ENCODE measurements at places on chromosomes 6 and 20.

DNA sequence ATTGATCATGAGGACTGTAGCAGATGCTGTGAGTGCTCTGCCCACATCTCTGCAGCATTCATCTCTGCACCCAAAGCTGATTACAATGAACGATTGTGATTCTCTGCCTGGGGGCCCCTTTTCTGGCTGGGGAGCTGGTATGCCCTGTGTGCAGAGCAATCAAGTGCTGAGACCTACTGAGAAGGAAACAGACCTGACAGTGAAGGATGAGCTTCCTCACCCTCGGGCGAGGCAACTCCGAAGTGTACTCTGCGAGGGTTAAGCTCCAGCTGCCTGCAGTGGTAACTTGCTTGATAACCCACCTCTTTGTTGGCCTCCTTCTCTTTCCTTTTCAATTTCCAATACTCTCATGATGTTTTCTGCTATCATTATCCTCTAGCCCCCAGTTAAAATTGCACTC is 289.7 kb upstream of the RNF24 start:
- no peak for DNase-seq

DNA sequence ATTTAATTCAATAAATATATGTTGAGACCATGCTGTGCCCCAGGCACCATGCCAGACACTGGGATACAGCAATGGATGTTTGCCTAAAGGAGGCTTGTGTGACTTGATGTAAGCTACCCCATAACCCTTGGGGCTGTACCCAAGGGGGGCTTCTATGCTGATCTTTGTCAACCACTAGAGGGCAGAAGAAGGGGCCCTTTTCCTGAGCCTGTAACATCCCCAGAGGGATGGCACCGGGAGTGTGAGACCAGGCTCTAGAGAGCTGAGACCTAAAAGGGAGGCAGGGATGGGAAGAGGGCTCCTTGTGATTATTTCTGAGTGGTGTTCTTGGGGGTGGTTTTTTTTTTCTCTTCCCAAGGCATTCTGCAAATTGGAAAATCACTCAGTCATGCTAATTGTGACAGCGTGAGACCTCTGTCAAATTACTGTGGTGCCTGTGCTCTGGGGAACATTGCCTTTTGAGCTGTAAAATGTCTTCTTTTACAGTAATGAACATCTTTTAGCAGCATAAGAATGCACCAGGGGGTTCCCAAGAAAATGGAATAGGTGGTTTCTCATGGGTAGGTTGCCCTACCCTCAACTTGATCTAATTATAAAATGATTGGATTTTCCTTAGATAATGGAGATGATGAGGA is 138.7 kb upstream of the SLC24A3 start:
- DNase-seq = no peak

GRCh38 chr6:87723170-87724078 is 21.4 kb upstream of the AKIRIN2 start:
- no peak for DNase-seq

DNA sequence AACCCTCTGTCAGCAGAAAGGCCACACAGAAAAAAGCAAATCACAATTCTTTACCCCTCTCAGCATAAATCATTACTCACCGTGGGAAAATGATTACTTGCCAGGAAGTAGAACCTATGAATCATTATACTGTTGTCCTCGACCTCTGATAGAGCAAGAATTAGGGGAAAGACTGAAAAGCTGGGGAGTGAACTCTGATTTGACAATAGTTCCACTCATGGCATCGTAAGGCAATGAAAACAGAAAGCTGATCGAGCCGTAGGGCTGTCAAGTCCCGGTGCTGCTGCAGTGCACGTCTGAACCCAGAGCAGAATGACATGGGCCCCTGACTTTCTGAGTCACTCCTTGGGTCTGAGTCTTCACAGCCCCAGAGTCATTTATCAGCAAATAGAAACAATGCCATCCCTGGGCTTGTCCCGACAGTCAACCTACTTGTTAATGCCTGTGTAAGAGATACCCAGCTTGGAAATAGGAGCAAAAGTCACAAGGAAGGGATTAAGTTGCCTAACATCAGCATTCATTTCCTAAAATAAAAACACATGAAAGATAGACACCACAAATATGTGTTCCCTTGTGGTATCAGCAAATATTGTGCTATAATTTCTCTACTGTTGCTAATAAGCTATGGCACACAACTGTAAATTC is 224.8 kb upstream of the MARCKS start:
- DNase-seq = no peak

DNA sequence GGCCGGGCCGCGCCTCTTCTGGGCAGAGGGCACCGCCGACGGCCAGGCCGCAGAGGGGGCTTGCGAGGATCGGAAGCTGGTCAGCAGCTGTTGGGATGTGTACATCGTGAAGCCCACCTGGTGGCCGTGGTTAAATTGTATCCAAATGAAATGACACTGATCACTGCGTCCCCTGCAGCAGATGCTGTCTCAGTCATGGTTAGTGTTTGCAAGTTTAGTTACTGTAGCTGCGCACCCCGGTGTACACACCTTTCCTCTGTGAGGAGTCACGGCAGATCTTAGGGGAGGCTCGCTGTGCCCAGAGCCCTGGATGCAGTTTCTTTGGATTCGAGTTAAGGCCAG is 653 bp downstream of the NAA20 start:
- no peak for DNase-seq

GRCh38 chr6:35076997-35077712 is 64.0 kb downstream of the TCP11 start:
- no peak for DNase-seq

DNA sequence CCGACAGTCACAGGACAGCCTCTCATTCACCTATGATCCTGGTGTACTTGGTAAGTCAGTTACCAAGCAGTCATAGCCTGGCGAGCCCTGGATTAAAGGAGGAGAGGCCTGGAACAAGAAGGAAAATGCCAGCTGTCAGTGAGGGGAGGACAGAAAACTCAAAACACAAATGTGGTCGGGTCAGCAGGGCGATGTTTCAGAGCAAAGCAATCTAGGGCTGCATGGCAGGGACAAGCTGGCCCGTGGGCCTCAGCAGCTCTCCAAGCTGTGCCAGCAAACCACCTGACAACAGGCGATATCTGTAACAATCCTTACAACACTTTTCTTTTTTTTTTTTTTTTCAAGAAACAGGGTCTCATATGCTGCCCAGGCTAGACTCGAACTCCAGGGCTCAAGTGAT is 40.3 kb downstream of the MGME1 start:
- DNase-seq = no peak

- no peak for DNase-seq
Observed at GRCh38 chr6:45724511-45724910, 291.1 kb downstream of the CLIC5 start.

GRCh38 chr20:18981962-18982539 is 168.5 kb downstream of the SCP2D1 start:
- no peak for DNase-seq

DNA sequence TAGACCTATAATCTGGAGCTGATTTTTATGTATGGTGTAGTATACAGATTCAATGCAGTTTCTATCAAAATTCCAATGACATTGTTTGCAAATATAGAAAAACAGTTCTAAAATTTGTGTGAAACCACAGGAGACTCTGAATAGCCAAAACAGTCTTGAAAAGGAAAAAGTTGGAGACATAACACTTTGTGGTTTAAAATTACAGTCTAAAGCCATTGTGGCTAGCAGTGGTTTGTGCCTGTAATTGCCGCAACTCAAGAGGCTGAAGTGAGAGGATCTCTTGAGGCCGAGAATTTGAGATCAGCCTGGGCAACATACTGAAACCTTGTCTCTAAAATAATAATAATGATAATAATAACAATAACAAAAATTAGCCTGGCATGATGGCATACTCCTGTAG is 213.7 kb downstream of the CDKAL1 start:
- no peak for DNase-seq

GRCh38 chr20:62819494-62820174 is 2.8 kb downstream of the COL9A3 start:
- no peak for DNase-seq

DNA sequence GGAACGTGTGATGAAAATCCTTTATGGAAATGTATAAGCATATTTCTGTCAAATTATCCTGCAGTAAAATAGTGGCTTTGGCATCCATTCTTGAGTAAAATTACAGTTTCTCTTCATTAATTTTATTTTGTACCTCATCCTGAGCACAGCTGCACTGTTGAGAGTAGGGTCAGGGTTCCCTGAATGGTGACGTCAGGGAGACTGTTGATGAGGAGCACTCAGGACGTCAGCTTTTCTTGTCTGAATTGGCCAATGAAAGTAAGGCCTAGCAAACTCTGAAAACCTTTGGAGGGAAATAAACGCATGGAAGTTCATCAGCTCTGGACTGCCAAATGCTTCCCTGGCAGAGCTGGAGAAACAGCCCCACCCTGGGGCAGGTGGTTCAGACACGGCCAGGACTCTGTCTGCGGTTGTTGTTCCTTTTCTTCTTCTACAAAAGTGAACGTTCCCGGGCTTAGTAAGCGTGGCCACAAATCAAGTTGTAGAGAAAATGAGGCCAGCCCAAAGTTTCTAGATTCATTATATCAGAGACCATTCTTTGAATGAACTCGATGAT is 179.7 kb upstream of the EXOC2 start:
- DNase-seq = no peak

GRCh38 chr6:27812078-27812804 is 100.0 kb downstream of the OR2B2 start:
- DNase-seq = no peak

DNA sequence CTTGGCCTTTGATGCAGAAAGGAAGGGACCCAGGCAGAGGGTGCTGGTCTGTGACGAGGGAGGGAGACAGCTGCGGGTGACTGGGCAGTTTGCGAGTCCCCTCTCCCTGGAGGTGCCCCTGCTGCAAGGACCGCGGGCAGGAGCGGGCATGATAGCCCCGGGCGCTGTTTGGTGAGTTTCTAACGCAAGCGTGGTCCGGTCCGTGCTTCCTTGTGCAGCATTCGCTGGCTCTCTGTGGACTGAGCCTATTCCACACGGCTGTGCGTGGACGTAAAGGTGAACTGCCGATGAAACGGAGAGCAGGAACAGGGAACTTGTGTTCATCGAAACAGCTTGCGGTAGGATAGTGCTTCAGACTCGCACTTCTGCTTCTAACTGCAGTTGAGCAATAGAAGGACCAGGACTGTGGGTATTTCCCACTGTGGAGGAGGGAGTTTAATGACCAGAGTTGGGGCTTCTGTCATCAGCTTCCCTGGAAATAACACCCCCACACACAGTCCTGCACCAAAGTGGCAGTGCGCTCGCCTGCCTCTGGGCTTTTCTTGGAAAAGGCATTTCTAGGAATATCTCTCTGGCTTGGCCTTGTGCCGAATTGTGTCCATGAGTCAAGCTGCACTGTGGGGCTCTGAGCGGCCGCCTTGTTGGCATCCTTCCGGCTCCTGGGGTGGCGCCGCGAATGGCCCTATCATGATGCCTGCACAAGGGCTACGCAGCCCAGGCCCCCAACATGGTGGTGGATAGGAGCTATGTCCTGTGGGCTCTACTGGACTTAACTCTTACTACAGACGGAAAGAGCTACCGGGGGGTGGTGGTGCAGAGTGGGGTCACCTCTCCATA is 48.9 kb downstream of the DUSP22 start:
- no peak for DNase-seq

- no peak for DNase-seq
Observed at GRCh38 chr6:148445116-148445515, 102.5 kb downstream of the SASH1 start.

DNA sequence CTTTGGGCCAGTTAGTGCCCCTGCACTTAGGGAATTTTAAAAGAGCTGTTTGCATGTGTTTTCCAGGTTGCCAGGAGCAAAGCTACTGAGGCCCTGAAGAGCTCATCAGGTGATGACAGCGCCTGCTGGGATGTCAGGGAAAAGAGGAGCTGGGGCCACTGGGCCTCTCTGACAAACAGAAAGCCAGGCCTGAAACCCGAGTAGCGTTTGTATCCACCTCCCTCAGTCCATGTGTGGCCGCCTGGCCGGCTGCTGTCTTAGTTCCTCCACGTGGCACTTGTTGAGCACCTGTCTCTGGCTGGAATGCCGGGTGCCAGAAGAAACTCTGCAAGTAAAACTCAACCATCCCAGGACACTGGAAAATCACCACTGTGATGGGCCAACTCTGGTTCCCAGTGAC is 601.2 kb downstream of the CDH26 start:
- DNase-seq = no peak

DNA sequence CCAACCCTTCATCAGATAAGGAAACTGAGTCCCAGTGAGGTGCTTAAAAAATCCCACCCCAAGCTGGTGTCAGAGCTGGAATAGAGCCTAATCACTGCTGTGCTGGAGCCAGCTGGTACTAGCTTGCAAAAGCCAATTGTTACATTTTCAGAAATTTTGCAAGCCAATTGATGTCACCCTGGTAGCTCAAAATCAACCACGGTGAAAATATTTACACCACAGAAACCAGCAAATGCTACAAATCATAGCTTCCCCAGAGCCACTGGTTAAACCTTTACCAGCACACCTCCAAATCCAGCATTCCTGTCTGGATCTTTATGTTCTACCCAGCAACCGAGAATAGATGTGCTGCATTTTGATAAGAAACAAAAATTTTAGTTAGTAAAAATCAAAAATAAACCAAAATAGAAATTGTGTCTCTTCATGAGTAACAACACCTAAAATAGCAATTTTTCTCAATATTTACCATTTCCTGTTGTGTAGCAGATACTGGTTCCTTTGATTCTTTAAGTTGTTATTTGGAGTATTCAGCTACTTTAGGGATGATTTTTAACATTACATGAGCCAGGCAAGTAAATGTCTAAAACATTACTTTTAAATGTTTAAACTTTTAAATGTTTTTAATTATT is 7.2 kb upstream of the LCA5 start:
- DNase-seq = no peak
